ENCODE measurements at places on chromosomes 1 and 21.

- no peak for DNase-seq
Observed at GRCh38 chr21:38511662-38512243, 13.5 kb upstream of the ERG start.

- no peak for DNase-seq
Observed at GRCh38 chr1:90262791-90263190, 267.9 kb downstream of the ZNF326 start.

DNA sequence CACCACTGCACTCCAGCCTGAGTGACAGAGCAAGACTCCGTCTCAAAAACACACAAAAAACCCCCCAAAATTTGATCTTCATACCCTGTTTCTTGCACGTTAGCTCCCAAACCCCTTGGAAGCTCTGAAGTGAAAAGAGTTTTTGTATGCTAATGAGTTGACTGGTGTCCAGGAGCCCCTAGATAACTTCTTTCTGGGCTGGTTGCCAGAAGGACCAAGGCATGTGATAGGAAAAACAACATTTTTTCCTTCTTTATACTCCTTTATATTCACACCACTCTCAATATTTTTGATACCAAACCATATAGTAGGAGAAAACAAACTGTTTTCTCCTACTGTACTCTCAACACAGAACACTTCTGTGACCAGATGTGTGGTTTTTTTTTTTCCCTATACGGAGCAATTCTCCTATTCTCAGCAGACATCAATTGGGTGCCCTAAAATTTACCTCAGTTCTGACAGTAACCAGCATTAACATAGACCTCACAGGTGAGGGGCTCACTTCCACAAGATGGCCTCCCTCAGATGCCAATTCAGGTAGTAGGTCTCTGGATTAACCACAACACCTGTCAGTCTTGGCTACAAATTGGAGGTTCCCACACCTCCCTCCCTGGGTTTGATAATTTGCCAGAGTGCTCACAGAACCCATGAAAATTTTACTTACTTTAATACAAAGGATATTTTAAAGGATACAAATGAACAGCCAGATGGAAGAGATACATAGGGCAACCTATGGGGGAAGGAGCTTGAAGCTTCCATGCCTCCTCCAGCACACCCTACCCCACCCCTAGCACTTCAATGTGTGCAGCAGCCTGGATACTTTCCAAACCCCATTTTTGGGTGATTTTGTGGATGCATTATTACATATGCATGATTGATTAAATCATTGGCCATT lies 25.6 kb downstream of the ZYG11B start:
- peak; percentile 51 for DNase-seq

- DNase-seq = peak; percentile 34
Observed at GRCh38 chr1:171204296-171204695, 19.2 kb downstream of the FMO2 start.
